Fibroblast of the aortic adventitia (primary cell): ENCODE measurements at places on chromosomes 4 and X.

- no peak for DNase-seq
Observed at GRCh38 chrX:116238567-116239255, 68.2 kb downstream of the AGTR2 start.

DNA sequence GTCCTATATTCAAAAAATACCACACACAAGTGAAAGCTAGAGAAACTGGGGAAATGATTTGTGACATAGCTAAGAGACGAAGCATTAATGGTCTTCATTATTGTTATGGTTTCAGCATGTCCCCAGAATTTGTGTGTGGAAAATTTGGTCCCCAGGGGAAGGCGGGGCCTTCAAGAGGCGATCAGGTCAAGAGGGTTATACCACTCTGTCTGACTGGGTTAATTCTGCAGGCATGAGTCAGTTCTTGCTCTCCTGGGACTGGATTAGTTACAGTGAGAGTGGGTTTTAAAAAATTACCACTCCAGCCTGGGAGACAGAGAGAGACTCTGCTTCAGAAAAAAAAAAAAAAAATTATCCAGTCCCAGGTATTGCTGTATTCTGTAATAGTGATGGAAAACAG is 2.1 kb upstream of the MTNR1A start:
- peak; percentile 13 for DNase-seq

GRCh38 chrX:41133551-41133950 is 48.3 kb downstream of the USP9X start:
- no peak for DNase-seq

- DNase-seq, result no peak
Observed at GRCh38 chrX:9927698-9928482, 39.3 kb upstream of the CLDN34 start.

DNA sequence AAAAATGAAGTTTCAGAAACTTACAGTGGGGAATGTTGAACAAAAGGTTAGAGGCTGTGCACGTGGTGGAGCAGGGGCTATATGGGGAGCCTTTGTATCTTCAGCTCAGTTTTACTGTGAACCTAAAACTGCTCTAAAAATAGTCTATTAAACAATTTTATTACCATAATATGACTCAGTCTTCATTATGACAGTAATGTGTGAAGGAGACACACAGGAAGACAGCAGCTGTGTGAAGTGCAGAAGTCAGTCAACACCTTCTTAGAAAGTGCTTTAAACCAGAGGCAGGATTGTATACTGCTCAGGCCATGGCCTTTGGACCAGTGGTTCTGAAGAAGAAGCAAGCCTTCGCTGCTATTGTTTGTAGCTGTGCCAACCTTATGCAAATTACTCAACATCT is 89.7 kb downstream of the ARHGAP10 start:
- no peak for DNase-seq

- no peak for DNase-seq
Observed at GRCh38 chr4:121400632-121401031, 19.8 kb upstream of the QRFPR start.

DNA sequence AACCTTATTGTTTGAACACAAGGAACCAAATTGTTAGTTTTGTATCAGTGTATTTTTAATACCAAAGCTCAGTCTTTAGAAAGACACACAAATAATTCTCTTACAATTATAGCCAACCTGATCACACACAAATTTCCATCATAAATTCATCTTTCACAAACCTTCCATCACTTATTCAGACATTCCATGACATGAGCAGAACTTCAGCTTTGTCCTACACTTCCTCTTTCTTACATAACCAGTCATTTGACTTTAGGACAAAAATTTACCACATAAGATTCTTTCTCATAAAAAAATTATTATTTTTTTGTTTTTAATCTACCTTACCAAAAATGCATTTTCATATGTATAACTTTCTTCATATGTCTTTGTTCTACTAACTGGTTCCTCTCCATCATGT is 312.2 kb downstream of the GALNTL6 start:
- no peak for DNase-seq

DNA sequence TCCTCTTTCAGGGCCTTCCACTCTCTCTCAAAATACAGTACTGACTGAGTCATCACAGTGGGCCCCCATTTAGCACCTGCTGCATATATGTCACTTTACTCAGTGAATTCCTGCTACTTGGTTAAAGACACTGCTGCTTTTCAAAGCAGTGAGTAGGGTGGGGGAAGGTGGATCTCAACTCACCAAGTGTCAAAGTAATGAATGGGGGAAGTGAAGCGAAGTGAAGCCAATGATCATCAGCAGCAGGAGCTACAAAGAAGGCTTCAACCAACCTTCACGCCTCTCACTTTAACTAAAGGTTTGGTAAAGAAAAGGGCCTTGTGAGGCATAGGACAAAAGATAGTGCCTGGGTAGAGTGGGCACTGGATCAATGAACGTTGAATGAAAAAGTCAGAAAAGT is 424.1 kb downstream of the SMARCA1 start:
- no peak for DNase-seq

GRCh38 chr4:68476191-68476590 is 28.9 kb downstream of the TMPRSS11E start:
- DNase-seq, result peak; percentile 52

- DNase-seq, result no peak
Observed at GRCh38 chrX:9767375-9767774, 1.7 kb upstream of the GPR143 start.

GRCh38 chr4:7434766-7435150 is at the start of gene PSAPL1:
TSS of gene PSAPL1 (minus strand) at chr4:7434930. CDS start at chr4:7434879, 51 bp downstream.
- peak; percentile 3 for DNase-seq
